ENCODE measurements at places on chromosomes 4 and X.

DNA sequence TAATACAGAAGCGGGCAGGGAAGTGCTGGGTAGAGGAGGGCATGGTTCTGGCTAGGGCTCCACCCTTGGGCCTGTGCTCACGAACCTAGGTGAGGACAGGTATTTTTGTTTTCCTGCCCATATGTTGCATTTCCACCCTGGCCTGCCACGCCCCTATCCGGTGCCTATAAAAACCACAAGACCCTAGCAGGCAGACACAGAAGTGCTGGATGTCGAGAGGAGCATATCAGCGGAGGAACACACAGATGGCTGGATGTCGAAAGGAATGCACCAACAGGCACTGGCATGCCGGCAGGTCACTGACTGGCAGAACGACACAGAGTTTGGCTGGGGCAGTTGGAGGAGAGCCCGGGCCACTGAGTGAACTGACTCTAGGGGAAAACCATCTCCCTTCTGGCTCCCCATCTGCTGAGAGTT, 316.6 kb upstream of the BOD1L1 start:
- no peak for DNase-seq

DNA sequence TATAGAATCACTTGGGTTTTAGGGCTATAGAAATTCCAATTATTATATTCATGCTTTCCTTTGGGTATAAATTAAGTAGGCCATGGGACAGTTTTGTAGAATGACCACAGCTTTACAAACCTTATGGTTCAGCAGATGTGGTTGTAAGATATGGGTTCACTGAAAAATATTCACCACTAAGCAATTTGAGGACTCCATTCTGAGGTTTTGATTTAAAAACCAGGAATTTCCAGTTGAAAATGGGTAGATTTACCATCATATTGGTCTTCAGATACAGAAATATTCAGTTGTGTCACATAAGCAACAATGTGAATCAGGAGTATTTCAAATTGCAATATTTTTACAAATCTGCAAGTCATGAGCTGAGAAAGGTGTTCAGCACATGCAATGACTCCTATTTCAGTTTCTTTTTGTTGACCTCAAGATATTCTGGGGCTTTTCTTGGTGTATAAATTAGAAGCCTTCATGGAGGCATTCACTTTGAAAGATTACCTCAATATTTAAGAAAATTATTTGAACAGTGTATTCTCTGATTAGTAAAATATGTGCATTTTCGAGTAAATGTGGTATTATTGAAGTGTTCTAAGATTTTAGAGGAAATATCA, 218.4 kb upstream of the HCCS start:
- no peak for DNase-seq

GRCh38 chr4:38565271-38566199, 98.5 kb upstream of the KLF3 start:
- no peak for DNase-seq

DNA sequence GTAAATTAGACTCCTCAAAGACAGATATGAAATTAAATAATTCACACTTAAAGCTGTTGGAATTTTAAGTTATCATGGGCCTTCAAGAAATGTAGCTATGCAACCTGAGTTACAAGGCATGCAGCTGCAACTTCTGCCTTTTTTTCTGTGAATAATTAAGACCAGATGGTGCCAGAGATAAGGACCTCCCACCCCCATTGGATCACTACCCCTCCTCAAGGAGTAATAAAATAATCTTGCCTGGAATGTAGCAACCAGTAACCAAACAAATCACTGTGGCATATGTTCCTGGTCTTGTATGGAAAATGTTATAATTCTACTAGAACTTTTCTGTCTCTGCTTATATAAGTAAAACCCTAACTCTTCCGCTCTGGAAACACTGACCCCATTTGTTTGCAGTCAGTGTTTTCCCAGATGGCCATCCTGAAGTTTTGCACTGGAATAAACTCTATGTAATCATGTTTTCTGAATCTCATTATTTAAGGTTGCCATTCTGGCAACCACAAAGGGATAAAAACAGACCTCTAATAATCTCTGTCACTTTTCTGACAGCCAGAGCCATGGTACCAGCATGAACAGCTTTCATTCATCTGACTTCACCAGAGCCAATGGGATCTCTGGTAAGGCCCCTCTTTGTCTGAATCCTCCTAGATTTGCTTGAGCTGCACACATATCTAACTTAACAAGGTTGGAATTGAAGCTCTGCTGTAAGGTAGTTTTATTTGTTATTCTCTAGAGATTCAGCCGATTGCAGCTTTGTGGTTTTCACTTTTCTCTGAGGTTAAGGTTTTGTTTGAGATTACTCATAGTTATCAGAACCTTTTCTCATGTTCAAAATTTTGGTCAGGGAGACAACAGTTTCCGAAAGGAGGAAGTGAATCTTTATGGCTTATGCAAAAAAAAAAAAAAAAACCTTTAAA, 274.6 kb downstream of the NAF1 start:
- DNase-seq: peak; percentile 70

GRCh38 chr4:13794819-13795565, 167.5 kb upstream of the BOD1L1 start:
- no peak for DNase-seq

- DNase-seq: no peak
These were observed 21.4 kb downstream of the REELD1 start for GRCh38 chr4:146235654-146236177.

GRCh38 chr4:66331761-66332160, 661.5 kb upstream of the EPHA5 start:
- no peak for DNase-seq

DNA sequence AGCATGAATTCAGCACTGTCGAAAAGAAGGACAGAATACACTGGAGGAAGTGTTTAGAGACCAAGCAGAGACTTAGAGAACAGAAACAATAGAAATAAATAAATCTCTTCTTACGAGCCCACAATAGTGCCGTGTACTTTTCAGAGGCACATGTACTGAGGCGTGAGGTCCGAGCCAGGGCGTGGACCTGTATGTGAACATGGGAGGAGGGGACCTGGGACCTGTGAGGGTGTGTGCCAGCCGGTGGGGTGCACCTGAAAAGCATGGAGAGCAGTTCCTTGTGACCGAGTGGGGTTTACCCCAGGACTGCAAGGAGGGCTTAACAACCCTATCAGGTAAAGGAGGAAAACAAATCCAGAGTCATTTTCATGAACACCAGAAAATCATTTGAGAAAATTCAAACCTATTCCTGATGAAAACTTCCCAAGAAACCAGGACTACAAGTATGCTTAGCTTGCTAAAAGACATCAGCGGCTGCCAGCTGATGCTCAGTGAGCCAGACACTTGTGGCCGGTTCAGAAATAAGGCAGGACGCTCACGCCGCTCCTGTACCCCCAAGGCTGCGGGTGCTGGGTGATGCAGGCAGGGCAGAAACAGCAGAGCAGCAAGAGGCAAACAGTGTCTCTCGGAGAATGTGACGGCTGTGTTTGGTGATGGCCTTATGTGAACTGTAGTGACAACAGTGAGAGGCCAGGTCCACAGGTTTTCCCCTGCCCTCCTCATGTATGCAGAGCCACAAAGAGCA, 37.1 kb downstream of the NELFA start:
- DNase-seq: no peak

DNA sequence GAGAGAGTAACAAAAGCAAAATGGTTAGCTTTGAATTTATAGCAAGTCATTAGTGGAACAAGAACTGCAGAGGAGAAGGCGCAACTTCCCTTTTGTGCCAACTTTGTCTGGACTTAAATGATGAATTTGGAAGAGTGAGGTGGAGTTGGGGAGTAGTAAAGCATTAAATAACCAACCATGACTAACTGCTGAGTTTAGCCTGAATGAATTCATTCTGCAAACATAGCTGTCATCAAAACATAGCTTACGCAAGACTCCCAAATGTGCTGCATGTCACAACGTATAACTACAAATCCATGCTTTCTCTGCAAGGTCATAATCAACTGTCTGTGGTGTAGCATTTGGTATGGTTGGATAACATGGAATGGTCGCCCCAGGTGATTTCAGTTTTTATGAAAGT, 75.9 kb upstream of the RPL34 start:
- DNase-seq: no peak

GRCh38 chrX:68375803-68376202, 57.5 kb downstream of the OPHN1 start:
- no peak for DNase-seq

GRCh38 chr4:154781983-154782293, 866 bp downstream of the RBM46 start:
- DNase-seq: no peak

DNA sequence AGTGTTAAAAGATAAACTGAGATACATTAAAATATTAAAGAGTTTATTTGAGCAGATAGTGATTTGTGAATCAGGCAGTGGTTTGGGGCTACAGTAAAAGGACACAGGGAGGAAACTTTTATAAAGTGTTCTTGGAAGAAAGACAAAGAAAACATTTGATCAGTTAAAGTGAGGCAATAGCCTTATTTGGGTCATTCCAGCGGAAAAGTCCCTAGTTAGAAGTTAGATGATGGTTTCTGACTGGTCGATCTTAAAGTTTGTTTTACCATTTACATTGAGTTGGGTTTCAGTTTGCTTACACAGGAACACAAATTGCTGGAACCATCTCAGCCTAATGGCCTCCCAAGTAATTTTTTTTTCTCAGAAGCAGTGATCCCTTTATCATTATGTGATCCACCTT, 69.7 kb downstream of the PPP1R2C start:
- DNase-seq: no peak

DNA sequence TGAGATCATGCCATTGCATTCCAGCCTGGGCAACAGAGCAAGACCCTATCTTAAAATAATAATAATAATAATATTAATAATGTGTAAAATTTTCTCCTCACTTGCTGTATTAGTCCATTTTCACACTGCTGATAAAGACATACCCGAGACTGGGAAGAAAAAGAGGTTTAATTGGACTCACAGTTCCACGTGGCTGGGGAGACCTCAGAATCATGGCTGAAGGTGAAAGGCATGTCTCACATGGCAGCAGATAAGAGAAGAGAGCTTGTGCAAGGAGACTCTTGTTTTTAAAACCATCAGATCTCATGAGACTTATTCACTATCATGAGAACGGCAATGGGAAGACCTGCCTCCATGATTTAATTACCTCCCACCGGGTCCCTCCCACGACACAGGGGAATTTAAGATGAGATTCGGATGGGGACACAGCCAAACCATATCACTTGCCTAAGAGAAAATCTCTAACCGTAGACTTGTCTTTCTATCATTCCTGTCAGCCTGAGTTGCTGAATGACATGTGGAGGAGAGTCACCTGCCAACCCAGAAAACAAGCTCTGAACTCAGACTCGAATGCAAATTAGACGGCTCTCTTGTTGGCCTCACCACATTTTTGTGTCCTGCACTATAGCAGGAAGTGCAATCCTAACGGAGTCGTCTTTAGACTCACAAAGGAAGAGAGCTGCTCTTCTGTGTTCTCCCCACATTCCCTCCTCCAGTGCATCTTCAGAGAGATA, 51.9 kb upstream of the DCTD start:
- no peak for DNase-seq

Measured in activated CD4-positive, alpha-beta T cell treated with anti-CD3 and anti-CD28 coated beads, Interleukin-10, Interleukin-2, amounts not matched to agents 100 ng/mL and 50 ng/mL, durations not matched to agents 16 hours and 8 hours (primary cell).